ENCODE measurements at places on chromosomes 12 and 14.

DNA sequence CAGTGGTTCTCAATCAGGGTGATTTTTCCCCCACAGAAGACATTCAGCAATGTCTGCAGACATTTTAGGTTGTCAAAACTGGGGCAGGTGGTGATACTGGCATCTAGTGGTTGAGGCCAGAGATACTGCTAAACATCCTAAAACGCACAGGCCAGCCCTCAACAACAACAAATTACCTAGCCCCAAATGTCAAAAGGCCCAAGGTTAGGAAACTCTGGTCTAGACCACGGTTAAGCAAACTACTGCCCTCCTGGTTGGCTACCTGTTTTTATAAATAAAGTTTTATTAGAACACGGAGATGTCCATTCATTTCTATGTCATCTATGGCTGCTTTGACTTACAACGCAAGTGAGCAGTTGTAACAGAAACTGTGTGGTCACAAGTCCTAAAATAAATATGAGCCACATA, 186.7 kb downstream of the EFCAB11 start:
- DNase-seq, result no peak

- no peak for DNase-seq
These were observed 202.5 kb downstream of the SLC15A4 start for GRCh38 chr12:128621304-128621703.

- DNase-seq, result no peak
These were observed 22.2 kb downstream of the SGPP1 start for GRCh38 chr14:63705561-63706070.

DNA sequence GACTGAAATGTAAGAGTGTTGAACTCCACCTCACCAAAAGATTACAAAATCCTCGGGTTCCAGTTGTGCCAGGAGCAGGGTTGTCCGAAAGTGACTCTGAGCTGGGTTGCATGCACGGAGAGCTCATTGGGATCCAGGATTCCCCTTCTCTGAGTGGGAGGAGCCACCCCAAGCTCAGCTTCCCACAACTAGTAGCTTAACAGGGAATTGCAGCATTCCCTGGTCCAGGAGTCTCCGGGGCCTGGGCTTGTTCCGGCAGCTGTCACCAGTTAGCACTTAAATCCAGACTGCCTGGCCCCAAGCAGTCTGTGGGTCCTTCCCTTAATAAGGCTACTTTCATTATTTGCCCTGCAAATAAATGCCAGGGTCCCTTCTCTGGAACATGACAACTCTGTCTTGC, 50.1 kb downstream of the CD9 start:
- no peak for DNase-seq

DNA sequence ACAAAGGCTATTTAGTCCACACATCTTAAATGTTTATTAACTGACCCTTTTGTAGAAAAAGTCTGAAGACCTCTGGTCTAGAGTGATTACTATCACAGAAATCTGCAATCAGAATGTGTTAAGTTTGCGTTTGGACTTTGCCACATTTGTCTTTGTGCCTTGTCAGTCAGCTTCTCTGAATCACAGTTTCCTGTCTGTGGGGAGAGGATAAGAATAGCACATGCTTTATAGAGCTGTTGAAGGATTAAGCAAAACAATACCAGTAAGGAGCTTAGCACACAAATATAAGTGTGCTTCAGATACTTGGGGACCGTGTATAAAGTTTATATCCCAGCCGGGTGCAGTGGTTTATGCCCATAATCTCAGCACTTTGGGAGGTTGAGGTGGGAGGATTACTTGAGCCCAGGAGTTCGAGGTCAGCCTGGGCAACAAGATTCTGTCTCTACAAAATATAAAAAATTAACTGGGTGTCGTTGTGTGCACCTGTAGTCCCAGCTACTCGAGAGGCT, 63.0 kb upstream of the BTG1 start:
- DNase-seq, result peak; percentile 51

DNA sequence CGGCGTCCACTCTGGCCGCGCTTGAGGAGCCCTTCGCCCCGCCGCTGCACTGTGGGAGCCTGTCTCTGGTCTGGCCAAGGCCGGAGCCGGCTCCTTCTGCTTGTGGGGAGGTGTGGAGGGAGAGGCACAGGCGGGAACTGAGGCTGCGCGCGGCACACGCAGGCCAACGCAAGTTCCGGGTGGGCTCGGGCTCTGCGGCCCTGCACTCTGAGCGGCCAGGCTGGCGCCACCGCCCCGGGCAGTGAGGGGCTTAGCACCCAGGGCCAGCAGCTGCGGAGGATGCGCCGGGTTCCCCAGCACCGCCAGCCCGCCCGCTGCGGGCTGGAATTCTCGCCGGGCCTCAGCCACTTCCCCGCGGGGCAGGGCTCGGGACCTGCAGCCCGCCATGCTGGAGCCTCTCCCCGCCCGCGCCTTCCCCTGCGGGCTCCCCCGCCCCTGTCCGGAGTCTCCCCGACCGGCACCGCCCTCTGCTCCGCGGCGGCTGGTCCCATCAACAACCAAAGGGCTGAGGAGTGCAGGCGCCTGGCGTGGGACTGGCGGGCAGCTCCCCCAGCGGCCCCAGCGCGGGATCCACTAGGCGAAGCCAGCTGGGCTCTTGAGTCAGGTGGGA, 921.2 kb upstream of the FOXG1 start:
- DNase-seq, result no peak

DNA sequence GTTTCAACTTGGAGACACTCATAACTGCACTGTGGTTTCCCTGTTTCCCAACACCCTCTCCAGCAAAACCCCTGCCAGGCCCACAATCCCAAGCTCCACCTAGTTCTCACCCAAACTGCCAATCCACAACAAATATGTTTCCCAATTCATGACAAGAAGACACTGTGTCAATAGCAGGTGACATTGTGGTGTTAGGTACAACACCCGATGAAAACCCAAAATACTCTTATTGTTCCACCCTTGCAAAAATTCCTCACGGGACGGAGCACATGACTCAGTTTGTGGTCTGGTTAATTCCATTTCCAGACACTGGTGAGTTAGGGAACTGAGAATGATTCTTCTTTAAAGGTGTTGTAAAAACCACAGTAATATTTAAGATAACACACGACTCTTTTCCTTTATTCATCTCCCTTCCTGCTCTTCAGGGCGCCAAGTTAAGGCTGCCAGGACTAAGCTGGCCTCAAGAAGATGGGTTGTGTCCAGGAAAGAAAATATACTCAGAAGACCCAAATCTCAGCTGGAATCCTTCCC, 735.5 kb downstream of the MED13L start:
- no peak for DNase-seq

GRCh38 chr14:73944432-73945158, 5.3 kb downstream of the FAM161B start:
- no peak for DNase-seq

DNA sequence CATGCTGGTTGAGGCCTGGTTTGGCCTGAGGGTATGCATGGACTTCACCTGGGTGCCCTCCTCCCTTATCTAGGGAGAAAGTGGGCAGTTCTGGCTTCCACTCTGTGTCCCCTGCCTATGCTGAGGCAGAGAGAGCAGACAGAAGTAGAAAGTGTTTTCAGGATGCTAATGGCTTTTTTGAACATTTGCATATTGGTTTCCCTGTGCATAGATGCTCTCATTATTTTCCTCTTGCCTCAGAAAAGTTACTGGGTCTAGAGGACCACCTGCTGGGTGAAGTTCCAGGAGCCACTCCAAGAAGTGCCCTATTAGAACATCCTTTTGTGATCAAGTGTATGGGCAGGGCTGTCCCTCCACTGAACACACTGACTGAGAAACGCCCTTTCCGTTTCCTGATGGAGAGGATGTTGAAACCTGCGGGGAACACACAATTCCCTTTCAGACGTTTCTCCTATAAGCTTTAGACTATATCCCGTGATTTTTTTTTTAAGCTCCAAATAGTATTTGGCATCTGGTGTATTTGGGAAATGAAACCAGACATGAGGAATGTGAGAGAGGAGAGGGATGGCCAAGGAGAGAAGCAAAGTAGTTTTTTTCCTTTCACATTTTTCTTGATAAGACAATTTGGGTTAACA, 66.6 kb downstream of the DAAM1 start:
- DNase-seq, result no peak

GRCh38 chr12:66269757-66270383, 32.4 kb upstream of the HELB start:
- DNase-seq, result no peak

DNA sequence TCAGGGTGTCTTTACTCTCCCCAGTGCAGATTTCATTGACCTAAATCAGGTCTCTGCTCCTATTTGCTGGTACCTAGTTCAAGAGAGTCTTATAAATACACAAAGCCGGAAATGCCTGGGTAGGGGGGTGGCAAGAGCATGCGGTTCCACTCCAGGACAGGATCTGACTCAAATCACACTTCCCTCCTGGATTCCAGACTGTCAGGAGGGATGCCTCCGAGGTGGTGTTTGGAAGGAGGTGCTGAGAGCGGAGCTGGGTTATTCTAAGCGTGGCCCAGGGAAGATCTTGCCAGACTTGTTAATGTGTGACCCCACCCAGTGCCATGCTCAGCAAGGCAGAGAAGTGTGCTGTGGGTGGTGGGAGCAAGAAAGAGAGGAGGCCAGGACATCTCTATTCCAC, 49.8 kb downstream of the B4GALNT3 start:
- no peak for DNase-seq

GRCh38 chr12:42485823-42486222, 103.7 kb downstream of the PRICKLE1 start:
- DNase-seq, result no peak

- no peak for DNase-seq
These were observed 16.9 kb downstream of the OR6S1 start for GRCh38 chr14:20624495-20625070.

DNA sequence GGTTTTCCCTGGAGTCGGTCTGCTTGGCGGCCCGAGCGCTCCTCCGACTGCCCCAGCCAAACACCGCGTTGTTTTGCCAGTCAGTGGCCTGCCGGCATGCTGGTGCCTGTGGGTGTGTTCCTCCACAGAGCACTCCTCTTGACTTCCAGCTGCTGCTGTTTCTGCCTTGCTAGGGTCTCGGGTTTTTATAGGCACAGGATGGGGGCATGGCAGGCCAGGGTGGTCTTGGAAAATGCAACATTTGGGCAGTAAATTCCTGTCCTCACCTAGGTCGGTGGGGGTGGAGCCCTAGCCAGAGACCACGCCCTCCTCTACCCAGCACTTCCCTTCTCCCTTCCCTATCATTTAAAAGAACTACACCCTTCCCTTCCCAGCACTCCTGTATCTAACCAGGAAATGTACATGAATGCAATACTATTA, 34.7 kb upstream of the VASH1 start:
- no peak for DNase-seq

DNA sequence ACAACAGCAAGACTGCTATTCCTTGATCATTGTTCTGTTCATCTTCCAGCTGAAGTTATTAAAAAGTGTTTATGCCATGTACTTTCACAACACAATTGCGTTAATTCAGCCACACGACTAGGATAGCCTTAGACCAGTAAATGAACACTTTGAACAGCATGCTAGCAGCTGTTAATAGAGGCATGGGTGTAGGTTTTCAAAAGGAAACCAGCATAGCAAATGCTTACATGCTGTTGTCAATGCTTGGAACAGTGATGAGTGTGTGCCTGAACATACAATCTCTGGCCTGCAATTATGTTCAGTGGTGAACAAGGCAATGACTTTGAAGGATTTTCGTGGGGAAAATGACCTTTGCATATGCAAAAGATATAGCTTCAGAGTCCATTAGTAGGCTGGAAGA, 127.4 kb upstream of the RBM19 start:
- DNase-seq, result no peak

- no peak for DNase-seq
These were observed 114.9 kb downstream of the HELB start for GRCh38 chr12:66417217-66417616.

DNA sequence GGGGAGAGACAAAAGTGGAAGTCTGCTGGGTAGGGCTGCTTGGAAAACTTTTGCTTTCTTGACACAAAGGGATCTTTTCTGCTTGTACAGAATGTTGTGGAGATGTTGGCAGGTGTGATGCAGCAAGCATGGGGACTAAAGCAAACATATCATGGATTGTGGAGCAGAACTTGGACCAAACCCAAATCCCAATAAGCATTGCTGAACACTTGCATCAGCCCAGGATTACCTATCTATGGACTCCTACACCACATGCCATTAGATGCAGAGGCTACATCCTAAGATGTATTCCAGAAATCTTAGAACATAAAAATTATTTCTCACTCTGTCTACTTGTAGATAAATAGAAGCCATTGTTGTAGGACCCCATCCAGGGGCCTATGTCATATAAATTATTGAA, 44.7 kb upstream of the RERG start:
- DNase-seq, result no peak

DNA sequence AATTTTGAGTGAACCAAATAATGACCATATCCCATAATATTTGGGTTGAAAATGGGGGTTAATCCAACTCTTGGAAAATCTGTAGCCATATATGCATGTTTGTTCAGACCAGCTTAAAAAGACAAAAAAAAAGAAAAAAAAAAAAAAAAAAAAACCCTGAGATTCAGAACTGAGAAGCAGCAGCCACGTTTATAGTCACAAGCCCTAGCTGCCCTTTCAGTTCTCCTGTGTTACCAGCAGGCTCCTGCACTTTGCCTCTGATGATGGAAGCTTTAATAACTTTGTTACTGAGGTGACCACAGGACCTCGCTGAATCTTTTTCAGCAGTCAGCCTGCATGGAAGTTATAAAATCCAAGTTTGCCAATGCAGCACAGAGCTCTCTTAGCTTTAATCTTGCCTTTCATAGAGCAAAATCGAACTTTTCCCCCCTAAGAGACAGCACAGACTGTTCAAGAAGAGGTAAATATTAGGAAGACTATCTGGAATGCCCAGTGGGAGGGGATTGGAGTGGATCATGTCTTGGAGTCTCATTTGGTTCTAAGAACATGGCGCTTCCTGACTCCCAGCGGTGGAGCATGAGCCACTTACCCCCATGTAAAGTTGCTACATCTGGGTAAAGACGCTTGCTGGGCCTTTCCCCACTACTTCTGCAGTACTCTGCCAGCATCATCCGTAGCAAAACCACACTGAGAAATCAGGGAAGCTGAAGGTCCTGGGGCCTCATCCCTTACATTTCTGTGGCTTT, 20.6 kb downstream of the GNG2 start:
- DNase-seq, result no peak

DNA sequence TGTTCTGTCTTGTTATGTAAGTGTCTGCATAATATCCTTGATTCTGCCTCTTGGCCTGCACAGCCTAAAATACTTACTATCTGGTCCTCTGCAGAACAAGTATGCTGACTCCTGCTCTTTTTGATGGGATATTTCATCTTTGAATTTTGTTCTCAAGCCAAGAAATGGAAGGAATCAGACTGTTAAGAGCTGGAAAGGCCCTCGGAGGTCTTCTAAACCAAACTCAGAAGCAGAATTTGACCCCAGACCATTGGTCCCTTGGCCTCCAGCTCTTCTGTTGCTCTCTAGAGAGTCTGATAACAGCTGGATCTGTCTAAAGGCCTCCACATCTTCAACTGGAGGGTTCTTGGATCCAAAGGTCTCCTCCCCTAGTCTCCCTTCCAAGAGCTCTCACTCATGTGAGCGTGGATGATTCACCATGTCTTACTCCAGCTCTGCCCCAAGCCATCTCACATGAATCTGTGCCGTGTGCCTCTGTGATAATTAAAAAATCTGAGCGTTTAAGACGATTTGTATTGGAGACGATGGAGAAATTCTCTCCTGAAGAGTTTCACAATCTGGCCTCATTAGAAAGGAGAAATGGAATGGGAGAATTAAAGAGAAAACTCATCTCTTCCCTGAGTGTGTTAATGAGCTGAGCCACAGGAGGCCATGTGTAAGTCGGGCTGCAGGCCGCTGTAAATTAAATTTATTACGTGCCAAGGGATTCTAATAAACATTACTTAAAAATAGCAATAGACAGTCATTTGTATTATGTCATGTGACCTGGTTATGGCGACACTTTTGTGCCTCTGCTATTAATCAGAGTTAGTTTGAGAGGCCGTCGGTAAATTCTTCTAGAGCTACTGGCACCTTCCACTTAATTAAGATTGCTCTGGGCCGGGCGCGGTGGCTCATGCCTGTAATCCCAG, 15.4 kb upstream of the PRIMA1 start:
- no peak for DNase-seq
